Ascending aorta (tissue), 2 donors: ENCODE measurements at places on chromosomes 5 and 9.

DNA sequence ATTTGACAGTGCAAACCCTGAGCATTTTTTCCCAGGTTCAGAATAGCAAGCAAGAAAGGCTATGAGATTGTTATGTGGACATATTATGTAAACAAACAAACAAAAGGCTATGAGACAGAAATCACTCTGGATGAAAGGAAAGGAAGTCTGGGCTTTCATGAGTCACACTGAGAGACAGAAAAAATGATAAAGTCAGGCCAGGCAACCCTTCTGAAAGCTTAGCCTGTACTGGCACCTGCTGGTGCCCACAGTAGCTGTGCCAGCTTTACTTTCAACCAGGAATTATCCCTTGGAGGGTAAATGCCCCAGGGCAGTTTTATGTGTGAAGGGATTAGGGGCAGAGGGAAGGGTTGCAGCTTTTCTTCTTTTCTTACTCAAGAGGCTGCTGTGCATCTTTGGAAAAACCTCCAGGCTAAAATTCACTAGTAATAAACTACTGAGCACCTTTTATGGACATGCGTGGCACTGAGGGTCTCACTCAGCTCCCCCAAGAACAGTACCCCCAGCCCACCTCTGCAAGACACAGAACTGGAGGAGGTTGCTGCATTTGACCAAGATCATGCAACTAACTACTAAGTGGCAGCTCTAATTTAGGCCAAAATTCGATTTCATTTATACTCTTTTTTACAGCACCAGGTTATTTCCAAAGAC lies 41.7 kb downstream of the ACTL7B start:
- H3K4me3 ChIP-seq = no peak overlapping the region
- H3K4me1 ChIP-seq = no peaks in the 10 kb centered on the region
- H3K27ac ChIP-seq = no peak overlapping the region
- no peak for DNase-seq
- H3K36me3 ChIP-seq = no peaks in the 10 kb centered on the region

DNA sequence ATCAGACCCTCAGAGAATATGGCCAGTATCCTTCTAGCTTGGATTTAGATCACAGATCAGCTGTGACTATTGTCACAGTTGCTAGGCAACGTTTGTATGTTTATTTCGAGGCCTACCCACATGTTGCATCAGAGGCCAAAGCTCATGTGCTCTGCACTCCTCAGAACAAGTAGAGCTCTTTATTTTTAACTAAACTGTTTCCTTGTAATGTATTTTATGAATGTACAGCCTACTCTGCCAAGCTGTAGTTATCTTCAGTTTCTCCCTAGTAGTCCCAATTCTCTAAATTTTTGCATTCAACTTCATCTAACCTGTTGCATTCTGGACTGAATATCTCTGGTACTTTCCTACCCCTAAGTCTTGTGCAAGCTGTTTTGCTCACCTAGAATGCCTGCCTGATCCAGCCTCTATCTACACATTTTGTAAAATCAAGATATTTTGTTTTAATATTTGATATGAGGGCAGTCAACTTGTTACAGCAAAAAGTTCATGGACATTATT lies 52.8 kb downstream of the CAST start:
- DNase-seq = peak; percentile 31
- no peak overlapping the region for H3K4me3 ChIP-seq
- peak overlapping the region; percentile 63 for H3K27ac ChIP-seq
- no peaks in the 10 kb centered on the region for H3K36me3 ChIP-seq
- peaks cover 10% of the 10 kb centered on the region for H3K4me1 ChIP-seq

GRCh38 chr5:33772380-33772897 lies 119.4 kb downstream of the ADAMTS12 start:
- no peak for DNase-seq
- H3K4me3 ChIP-seq = no peak overlapping the region
- H3K36me3 ChIP-seq = no peaks in the 10 kb centered on the region
- H3K27me3 ChIP-seq = no peaks in the 10 kb centered on the region

DNA sequence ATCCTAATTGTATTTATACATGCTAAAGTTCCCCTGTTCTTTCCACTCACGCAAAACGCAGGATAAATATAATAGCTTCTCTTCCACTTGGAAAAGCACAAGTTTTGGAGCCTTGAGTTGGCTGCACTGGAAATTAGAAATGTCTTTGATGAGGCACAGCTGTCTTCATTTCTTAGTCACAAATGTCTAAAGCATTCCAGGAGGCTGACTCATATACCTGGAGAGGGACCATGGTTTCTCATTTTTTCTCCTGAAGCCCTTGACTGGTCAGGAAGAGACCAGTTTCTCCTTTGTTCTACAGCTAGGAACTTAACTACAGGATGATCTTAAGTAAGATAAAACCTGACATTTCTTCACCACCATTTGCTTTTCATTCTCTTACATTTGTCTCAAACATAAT lies 16.2 kb downstream of the MTX3 start:
- H3K4me1 ChIP-seq = no peaks in the 10 kb centered on the region
- no peak overlapping the region for H3K4me3 ChIP-seq
- H3K27me3 ChIP-seq = no peaks in the 10 kb centered on the region
- H3K27ac ChIP-seq = no peak overlapping the region
- DNase-seq = no peak

DNA sequence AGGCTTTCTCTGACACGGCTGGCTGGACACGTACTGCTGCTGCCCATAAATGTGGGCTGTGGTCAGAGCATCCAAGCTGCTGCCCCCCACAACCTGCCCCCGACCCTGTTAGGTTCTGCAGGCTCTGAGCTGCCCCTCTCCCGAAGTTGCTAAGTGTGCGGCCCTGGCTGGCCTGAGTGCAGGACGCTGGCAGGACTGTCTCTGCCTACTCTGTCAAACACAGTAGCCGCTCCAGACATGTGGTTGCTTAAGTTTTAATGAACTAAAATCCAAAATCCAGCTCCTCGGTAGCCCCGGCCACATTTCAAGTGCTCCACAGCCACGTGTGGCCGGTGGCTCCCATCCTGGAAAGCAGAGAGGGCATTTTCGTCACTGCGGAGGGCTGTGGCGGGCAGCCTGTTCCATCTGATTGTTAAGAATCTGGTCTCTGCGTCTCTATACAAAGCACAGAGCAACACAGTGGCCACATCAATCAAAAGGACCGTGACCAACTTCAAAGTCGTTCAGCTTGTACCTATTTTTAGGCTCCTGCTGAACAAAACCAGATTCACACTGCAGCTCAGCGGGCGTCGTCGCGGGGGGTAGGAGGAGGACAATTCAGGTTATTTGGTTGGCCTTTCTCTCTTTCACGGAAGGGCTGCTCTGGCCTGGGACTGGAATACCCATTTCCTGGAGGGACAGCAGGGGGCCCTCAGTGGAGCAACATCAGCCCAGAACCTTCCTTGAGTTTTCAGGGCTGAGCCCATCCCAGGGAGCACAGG lies 68.9 kb downstream of the PTCH1 start:
- peaks cover 80% of the 10 kb centered on the region for H3K36me3 ChIP-seq
- no peaks in the 10 kb centered on the region for H3K27me3 ChIP-seq
- H3K4me1 ChIP-seq = no peaks in the 10 kb centered on the region

DNA sequence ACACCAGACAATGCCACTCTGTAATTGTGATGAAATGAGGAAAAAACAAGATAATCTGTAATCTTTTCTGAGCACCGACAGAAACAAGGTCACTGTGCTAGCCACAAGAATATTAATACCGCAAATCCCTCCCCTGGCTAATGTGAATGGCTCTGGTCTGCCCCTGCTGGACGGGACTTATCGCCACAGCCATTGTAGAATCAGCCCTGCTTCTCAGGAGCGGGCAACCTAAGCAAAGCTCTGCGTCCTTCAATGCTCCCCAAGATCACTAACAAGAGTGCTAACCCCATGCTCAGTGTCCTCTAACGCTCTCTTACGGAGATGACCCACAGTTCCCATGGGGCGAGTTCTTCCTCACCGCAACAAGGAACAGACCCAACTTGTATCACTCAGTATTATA lies 42.7 kb downstream of the OR2V1 start:
- no peaks in the 10 kb centered on the region for H3K27me3 ChIP-seq
- no peak for DNase-seq
- H3K36me3 ChIP-seq = no peaks in the 10 kb centered on the region
- H3K4me1 ChIP-seq = no peaks in the 10 kb centered on the region

DNA sequence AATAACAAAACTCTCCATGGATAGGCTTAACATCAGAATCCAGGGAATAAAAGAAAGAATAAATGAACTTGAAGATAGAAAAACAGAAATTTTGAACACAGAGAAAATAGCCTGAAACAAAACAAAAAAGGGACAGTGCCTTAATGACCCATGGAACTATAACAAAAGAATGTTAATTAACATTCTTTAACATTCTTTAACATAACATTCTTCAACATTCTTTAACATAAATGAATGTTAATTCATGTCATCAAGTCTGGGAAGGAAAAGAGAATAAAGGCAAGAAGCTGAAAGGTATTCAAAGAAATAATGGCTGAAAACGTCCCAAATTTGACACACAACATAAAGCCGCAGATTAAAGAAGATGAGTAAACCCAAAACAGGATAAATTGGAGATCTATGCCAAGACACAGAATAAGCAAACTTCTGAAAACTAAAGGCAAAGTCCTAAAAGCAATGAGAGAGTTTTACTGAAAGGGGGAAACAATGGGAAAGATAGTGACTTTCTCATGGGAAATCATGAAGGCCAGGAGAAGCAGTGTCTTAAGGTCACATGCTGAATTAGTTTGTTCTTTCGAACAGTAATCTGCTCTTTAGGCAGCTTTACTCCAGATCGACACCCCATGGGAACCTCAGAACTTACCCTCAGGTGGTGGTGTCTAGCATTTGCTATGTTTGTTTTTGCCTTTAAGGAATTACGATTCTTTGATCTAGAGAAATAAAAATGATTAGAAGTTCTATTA lies 483.0 kb downstream of the KDM4C start:
- H3K27me3 ChIP-seq = no peaks in the 10 kb centered on the region
- H3K27ac ChIP-seq = no peak overlapping the region
- H3K36me3 ChIP-seq = no peaks in the 10 kb centered on the region
- H3K4me1 ChIP-seq = no peaks in the 10 kb centered on the region
- no peak overlapping the region for H3K4me3 ChIP-seq
- DNase-seq = no peak

DNA sequence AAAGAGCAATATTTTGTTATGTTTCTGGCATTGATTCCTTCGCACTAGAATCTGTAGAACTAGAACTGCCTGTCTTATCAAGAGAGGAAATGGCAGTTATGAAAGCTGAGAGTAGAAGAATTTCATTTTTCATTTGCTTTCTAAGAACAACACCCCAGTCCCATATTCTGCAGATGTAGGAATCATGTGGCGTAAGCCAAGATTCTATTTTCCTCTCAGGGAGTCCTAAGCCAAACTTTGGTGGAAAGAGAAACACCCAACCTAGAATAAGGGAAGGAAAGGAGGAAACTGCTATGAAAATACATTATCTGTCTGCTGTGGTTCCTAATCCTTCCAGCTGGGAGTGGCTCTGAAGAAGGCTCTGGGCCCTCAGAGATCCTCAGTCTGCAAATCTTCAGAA lies 1176.9 kb upstream of the C9orf72 start:
- no peaks in the 10 kb centered on the region for H3K36me3 ChIP-seq
- no peak overlapping the region for H3K27ac ChIP-seq
- H3K27me3 ChIP-seq = no peaks in the 10 kb centered on the region
- no peaks in the 10 kb centered on the region for H3K4me1 ChIP-seq
- H3K4me3 ChIP-seq = no peak overlapping the region

DNA sequence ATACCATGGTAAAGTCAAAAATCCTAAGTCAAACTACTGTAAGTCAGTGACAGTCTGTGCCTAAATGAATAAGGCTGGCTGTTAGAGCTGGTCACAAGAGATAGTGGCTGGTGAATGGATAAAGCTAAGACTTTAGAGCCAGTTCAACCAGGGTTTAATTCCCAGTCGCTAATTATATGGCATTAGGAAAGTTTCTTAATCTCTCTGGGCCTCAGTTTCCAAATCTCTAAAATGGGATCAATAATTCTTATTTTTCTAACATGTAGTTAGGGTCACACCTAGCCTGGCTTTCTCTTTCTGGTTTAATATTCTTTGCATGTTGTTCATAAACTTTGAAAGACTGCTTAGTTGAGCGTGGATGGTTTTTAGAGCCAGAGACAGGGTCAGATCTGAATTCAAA lies 64.8 kb downstream of the SMIM15 start:
- H3K4me1 ChIP-seq = no peaks in the 10 kb centered on the region
- H3K27me3 ChIP-seq = no peaks in the 10 kb centered on the region
- H3K36me3 ChIP-seq = peaks cover 11% of the 10 kb centered on the region
- no peak for DNase-seq
- no peak overlapping the region for H3K4me3 ChIP-seq
- H3K27ac ChIP-seq = no peak overlapping the region

DNA sequence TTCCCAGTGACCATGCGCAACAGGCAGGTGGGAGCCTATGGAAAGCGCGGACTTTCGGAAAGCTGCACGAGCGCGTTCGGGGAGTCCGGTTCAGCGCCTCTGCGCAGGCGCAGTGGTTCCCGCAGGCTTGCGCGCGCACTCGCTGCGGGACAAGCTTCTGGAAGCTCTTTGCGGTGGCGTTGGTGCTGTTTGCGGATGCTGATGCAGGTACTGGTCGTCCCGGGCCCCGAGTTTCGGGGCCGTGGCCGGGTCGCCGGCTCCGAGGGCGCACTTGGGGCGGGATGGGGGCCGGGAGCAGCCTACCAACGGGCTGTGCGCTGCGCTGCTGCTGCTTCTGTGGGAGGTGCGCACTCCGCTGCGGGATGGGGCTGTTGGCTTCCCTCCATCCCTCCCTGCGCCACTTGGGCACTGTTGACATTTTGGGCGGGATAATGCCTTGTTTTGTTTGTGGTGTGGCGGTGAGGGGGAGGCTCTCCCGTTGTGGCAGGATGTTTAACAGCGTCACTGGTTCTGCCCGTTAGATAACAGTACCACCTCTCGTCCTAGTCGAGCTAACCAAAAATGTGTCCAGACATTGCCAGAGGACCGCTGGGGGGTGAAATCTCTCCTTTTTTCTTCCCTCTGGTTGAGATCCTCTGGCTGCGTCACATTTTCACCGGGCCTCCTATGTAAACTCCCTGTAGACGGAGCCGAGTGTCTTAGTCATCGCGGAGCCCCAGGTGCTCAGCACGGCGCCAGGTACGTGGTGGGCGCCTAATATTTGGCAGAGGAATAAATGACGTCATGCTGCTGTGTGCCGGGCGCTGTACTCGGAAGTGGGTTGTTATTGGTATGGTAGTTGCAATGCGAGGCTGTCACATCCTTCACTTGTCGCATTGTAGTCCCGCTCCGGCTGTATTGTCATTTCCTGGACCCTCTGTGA lies at the start of gene ZNF483:
Gene ZNF483, plus strand, starts transcription at position 124 of the 922 bp plus-strand sequence. CDS start 2,217 bp downstream, outside the sequence.
- H3K4me3 ChIP-seq = peak within 1 kb of the TSS; percentile 78
- no peaks in the 10 kb centered on the region for H3K4me1 ChIP-seq
- peak within 1 kb of the TSS; percentile 61 for H3K27ac ChIP-seq
- no peaks in the 10 kb centered on the region for H3K27me3 ChIP-seq
- DNase-seq = peak; percentile 78
